ENCODE measurements at places on chromosomes 4 and X.

DNA sequence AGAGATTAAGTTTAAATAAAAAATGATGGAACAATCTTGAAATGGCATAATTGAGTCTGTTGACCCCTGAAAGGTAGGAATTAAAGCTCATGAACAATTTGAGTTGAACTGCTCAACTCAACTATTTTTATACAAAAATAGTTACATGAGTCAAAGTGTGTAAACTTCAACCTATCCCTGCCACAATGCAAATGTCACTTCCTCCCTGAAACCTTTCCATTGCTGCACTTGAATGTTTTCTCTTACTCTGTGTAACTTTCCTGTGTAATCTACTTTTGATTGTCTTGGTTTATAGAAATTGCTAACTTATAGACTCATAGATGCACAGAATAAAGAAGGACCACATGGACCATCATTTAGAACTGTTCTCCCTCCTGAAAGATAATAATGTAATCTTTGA, 218.5 kb downstream of the GBA3 start:
- DNase-seq, result no peak

GRCh38 chr4:52983563-52984303, 121.6 kb downstream of the RASL11B start:
- DNase-seq, result peak; percentile 10

DNA sequence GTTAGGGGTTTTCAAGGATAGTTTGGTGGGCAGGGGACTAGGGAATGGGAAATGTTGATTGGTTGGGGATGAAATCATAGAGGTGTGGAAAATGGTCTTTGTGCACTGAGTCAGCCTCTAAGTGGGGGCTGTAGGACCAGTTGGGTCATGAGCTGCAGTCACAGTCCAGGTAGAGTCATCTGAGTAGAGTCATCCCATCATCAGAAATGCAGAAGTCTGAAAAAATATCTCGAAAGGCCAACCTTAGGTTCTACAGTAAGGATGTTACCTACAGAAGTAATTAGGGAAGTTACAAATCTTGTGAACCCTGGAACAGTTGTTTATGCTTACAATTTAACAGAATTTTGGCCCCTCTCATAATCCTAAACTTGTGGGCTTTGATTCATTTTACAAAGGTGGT, 63.4 kb upstream of the AP1S2 start:
- no peak for DNase-seq

- no peak for DNase-seq
Measured at GRCh38 chrX:72169008-72169728, 12.4 kb upstream of the PIN4 start.

- DNase-seq, result peak; percentile 17
Measured at GRCh38 chr4:11038926-11039325, 354.4 kb upstream of the CLNK start.

- DNase-seq, result no peak
Measured at GRCh38 chr4:145280541-145280940, 100.2 kb upstream of the OTUD4 start.

- no peak for DNase-seq
Measured at GRCh38 chr4:84503495-84504437, 4.7 kb upstream of the NKX6-1 start.

GRCh38 chrX:50103866-50104566, 96.8 kb downstream of the AKAP4 start:
- no peak for DNase-seq

Measured in NCI-H524 treated with DMSO at 0.1 percent for 48 hours (cell line).